ENCODE measurements at places on chromosomes 12 and 14.

- no peak for DNase-seq
These were observed 1345.6 kb downstream of the FSCB start for GRCh38 chr14:43161477-43161876.

DNA sequence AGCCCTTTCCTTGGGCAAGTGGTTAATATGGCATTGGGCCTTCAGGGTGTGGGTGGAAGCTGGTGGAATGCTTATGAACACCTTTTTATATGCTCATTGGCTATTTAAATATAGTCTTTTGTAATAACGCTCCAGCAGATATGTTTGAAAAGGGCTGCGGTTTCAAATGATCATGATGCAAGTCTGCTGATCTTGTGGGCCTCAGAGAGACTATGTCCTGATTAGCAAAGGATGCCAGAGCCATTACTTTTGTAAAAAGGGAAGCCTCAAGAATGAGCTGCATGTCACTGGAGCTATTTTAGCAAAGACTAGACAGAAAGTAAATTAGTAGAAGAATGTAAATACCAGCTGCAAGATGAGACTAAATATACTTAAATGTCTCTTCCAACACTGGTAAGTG lies 200.5 kb downstream of the GXYLT1 start:
- no peak for DNase-seq

- no peak for DNase-seq
These were observed 8.7 kb downstream of the DNAI7 start for GRCh38 chr12:25186038-25186787.

GRCh38 chr12:42144158-42144407 lies 591 bp downstream of the GXYLT1 start:
- no peak for DNase-seq

GRCh38 chr12:76266797-76267196 lies 81.4 kb downstream of the BBS10 start:
- DNase-seq: no peak

DNA sequence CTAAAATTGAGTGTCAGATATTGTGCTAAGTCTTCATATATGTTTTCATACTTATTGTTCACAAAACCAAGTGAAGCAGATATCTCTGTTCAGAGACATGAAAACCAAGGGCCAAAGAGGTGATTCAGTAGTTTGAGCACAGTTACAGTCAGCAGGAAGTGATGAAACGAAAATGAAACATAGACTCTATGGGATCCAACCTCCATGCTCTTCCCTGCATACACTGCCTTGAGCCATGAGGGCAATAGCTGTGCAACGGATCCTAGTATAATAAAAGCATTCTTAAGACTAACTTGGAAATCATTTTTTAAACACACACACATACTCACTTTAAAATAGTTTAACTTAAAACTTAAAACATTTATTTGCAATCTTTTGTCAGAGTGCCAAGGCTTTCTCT lies 27.9 kb downstream of the ESR2 start:
- DNase-seq: no peak

GRCh38 chr14:98290596-98290995 lies 981.4 kb downstream of the BCL11B start:
- no peak for DNase-seq

- no peak for DNase-seq
These were observed 212.6 kb upstream of the SLC16A7 start for GRCh38 chr12:59383079-59383822.

GRCh38 chr12:121980191-121980891 lies 41.3 kb upstream of the BCL7A start:
- no peak for DNase-seq

GRCh38 chr14:30569216-30569902 lies 10.4 kb downstream of the G2E3 start:
- DNase-seq: no peak

DNA sequence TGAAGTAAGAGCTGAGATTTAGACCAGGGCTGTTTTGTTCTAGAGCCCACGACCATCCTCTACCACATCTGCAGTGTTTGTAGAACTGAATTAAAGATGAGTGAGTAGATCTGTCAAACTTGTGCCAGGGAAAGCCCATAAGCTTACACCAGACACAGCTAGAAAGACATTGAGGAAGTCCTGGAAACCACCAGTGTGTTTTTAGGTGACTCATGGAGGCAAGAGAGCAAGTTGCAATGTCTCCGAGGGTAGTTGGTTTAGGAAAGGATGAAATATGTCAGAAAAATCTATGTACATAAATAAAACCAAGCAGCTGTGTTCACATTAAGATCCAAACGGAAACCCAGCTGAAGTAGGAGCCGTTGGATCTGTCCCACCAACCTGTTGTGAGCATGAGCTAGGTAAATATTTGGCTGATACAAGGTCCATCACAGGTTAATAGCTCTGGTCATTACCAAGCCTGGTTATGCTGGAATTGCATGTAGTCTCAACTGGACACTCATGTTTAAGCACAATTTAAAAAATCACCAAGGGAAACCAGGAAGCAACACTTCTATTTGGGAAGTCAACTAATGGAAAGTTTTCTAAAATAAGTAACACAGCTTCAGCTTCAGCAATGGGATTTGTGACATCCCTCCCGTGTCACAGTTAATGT lies 49.9 kb upstream of the PLEKHG3 start:
- DNase-seq: no peak

DNA sequence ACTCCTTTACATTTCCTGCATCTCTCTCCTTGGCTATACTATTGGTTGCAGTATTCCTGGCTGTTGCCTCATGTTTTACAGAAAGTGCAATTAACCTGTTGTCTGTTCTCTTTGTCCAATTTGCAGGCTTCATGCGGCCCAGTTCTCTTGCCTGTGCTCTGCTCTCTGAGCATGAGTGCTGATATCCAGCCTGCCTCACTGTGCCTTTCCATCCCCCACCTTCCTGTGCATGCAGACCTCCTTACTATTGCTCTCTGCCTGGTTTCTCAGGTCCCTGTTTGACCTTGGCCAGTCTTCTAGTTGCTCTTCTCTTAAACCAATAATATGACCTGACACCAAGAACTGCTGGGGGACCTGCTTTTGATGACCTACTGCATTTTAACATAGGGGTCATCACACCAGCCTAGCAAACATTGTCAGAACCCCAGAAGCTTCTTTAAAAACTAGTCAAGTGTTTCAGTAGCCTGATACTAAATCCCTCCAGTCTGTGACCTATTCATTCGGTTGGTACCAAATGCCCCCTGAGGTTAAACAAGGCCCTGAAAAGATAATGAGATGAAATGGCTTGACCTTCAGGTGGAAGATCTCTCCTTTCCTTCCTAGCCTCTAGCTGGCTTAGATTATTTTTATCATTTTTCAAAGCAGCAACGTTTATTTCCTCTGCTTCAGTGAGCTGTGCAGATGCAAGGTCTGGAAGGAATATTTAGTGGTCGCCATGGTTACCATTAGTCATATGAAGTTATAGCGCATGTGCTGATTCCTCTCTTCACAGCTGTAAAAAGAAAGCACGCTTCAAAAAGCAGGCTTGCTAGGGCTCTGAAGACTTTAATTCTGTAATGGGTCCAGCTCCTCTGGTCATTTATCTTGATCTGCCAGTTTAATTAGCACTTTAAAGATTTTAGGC lies 216.5 kb downstream of the PHLDA1 start:
- DNase-seq: no peak

GRCh38 chr14:104112609-104113571 lies 25.5 kb upstream of the KIF26A start:
- DNase-seq: no peak

GRCh38 chr12:4137441-4137840 lies 136.1 kb upstream of the CCND2 start:
- DNase-seq: no peak

- DNase-seq: no peak
These were observed 28.6 kb upstream of the BLTP3B start for GRCh38 chr12:100171248-100171647.

DNA sequence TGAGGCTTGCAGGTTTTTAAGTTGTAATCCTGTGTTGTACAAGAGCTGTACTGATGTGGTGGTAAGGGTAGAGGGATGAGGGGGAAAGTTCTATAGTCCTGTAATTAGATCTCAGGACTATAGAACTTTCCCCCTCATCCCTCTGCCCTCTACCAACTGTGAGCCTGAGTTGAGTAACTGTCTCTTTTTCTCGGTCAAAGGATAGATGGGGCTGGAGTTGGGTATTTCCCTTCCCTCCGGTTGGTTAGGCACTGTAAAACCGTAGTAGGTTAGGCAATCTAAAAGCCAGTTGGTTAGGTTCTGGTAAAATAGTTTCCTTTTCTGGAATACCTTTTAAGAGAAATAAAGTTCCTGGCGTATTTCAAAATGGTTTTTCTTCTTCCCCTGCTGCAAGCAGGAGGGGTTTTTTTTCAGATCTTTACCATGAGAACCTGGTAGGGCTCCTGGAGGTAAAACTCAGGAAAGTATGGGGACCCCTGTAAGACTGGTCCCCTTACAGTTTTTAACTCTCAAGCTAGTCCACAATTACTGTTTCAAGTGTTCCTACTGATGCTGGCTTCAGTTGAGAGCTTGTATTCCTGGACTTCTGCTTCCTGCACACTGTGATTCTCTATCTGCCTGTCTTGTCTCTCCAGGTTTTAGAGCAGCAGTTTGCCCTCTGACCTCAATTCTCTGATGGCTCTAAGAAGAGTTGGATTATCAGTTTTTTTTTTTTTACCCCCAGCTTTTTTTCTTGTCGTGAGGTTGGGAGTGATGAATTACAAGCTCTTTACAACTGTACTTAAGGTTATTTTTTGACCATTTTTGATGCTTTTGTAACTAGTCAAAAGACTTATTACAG lies 58.7 kb downstream of the FUT8 start:
- DNase-seq: no peak

DNA sequence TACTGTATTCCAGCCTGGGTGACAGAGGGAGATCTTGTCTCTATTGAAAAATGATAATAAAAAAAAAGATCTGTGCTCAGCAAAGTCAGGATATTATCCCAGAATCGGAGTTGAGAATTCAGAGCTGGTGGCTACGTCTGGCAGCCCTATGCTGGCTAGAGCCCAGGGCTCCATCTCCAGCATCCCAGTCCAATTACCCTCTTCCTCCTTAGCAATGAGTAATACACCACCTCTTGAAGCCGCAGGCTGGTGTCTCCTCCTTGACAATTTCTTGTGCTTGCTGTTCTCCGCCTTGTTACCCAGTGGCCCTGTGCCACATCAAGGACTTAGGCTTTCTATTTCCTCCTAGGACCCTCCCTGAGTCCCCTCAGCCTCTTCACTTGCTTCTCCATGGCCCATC lies 38.4 kb upstream of the DDX11 start:
- DNase-seq: no peak

GRCh38 chr12:72236071-72236705 lies 36.0 kb upstream of the TRHDE start:
- no peak for DNase-seq

DNA sequence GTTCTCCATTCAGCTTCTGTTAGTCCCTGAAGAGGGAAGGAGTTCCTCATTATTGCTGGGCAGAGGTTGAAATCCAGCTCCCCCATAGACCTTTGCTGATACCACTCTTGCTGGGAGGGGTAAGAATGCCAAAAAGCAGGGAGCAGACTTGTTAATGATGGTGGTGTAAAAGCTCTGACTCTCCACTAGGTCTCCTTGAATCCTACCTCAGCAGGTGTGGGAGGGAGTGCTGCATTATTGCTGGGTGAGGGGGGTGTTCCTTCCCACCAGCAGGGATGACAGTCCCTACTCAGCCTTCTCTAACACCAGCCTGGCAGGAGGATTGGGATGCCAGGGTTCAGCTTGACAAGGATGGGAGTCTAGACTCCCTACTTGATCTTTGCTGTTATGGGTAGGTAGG lies 185.8 kb upstream of the NOS1 start:
- DNase-seq: no peak

DNA sequence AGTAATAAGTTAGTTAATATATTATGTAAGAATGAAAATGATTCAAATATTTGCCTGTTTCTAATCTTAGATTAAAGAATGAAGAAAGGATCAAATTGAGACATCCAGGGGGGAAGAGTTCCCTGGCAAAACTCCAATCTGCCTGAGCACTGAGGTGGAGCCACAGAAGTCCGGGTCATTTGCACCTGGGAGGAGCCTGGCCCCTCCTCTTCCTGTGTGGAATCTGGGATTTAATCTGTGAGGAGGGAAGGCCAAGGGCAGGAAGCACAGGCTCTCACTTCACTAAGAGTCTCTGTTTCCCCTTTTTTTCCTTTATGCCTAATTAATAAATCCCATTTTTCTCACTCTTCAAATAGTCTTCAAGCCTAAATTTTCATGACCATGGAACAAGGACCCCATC lies 599.5 kb downstream of the FLRT2 start:
- no peak for DNase-seq

DNA sequence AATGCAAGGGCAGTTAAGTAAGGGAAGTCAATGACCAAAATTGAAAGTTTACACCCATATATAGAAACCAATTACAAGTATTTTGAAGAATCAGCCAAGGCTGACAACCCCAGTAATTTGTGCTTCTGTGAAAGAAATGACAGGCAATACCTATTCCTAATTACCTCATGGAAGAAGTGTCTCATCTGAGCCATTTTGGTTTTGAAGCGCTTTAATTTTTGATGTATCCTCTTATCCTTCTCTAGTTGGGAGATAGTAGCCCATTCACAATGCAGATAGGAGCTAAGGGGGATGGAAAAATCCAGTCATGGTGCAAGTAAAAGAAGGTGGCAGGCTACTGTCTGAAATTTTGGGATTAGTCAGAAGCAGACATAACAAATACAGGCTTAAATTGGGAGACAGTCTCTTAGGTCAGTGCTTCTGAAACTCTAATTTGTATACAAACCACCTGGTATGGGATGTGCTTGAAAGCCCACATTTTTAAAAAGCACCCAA lies 30.4 kb upstream of the SUPT16H start:
- no peak for DNase-seq

DNA sequence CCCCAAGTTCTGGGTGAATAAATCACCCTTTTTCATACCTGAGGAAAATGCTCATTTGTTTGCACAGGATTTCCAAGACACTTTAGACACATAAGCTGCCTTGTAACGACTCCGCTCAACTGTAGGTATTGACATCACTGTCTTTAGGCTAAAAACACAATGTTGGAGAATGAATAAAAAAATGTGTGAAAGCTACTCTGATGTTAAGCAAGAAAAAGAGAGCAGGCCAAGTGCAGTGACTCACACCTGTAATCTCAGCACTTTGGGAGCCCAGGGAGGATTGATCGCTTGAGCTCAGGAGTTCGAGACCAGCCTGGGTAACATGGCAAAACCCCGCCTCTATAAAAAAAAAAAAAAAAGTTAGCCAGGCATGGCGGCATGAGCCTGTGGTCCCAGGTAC lies 11.1 kb upstream of the CIPC start:
- no peak for DNase-seq

GRCh38 chr14:30054201-30054600 lies 126.6 kb upstream of the PRKD1 start:
- DNase-seq: no peak

Data from hypothalamus (tissue), 51 donors.